Stimulated activated CD4-positive, alpha-beta T cell treated with anti-CD3 and anti-CD28 coated beads, Interleukin-2, amount 100 ng/mL, for 4 hours (primary cell): ENCODE measurements at places on chromosomes 2 and 18.

- no peak for DNase-seq
These were observed 5.3 kb upstream of the CRYBA2 start for GRCh38 chr2:218998414-218999002.

- DNase-seq, result no peak
These were observed 53.4 kb downstream of the KIF5C start for GRCh38 chr2:148928395-148928794.

- DNase-seq, result no peak
These were observed 18.0 kb upstream of the ESPNL start for GRCh38 chr2:238082151-238082550.

DNA sequence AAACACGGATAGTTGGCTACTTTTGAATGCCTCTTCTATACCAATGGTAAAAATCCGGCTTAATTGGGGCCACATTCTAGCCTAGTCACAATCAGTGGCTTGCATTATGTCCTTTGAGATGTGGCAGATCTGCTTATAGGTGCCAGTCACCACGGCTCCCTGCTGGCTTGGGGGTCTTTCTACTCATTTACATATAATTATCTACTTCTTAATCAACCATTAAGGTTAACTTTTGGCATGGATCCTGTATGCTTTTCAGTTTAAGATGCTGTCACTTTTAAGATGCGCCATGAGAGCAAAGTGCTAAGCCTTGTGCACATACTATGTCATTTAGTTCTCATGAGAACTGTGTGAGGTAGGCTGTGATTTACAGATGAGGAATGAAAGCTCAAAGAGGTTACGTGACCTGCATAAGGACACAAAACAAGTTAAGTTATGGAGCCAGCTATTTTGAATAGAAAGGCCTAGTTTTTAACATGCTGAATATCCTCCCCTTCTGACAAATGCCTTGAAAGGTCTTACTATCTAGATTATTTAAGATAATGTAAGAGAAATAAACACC is 4.1 kb downstream of the NEDD4L start:
- DNase-seq, result no peak

DNA sequence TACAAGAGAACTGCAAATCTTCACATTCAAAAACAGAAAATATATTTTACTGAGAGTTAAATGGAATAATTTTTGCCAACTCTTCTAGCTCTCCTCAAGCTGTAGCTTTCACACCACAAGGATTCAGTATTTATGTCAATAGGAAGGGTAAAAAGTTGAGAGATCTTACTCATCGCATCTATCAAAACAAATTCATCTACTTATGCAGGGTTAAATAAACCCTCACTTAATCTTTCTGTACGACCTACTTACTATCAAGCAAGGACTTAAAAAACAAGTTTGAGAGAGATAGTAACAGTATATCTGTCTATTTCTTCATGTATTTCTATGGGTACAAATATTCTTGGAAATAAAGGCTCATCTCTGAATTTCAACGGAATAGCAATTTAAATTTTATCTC is 35.5 kb downstream of the SIGLEC15 start:
- DNase-seq, result no peak

- DNase-seq, result no peak
These were observed 35.4 kb downstream of the B4GALT6 start for GRCh38 chr18:31648966-31649429.

DNA sequence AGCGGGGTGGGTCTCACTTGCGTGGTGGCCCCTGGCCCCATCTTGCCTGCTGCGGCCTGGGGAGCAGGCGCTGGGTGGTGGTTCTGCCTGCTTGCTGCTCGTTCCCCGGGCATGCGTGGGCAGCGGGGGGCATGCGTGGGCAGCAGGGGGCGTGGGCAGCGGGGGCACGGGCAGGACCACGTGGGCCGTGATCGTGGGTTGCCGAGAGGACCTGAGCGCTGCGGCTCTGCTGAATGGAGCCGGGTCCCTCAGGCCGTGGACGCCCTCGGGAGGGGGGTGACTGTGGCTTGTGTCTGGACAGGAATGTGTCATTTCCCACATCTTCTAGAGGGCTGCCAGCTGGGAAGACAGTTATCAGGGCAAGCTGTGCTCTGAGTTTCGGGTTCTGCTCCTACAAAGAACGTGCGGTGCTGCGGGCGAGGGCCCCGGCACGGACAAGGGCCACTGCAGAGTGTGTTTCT is 8.3 kb upstream of the GAL3ST2 start:
- no peak for DNase-seq

DNA sequence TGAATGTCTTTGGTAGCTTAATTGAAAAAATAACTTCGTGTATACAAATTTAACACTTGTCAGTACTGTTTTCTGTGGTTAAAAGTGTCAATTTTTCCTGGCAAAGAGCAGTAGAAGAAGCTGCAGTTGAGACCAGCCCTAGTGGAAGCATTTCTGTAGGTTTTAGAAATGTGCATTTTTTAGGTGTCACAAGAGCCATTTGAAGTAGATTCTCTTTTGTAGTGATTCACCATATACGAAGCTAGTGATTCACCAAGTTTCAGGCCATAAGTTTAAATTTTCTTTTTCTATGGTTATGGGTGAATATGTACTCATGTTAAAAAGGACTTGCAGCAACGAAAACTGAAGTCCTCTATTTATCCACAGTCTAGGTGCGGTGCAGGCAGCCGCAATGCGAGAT is 4.2 kb downstream of the NABP1 start:
- no peak for DNase-seq

GRCh38 chr2:98522854-98523253 is 78.2 kb downstream of the INPP4A start:
- no peak for DNase-seq

DNA sequence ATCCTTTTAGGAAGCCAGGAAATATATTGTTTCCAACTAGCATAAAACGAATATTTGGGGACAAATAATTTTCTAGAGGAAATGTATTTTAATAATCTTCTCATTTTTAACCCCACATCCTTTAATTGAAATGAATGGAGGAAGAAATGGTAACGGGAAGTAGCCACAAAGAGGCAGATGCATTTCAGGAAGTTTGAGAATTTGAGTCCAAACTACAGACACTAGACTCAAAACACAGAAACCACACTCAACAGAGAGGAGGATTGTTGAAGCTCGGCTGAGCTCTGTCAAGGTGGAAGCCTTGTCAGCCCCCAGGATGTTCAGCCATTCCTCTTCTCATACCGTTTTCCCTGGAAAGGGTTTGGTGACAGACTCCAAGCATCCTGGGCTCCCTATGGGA is 288.5 kb downstream of the NAPG start:
- no peak for DNase-seq

GRCh38 chr2:199160081-199160480 is 297.7 kb downstream of the SATB2 start:
- no peak for DNase-seq

GRCh38 chr2:7288484-7288883 is 371.3 kb downstream of the RNF144A start:
- DNase-seq, result no peak

DNA sequence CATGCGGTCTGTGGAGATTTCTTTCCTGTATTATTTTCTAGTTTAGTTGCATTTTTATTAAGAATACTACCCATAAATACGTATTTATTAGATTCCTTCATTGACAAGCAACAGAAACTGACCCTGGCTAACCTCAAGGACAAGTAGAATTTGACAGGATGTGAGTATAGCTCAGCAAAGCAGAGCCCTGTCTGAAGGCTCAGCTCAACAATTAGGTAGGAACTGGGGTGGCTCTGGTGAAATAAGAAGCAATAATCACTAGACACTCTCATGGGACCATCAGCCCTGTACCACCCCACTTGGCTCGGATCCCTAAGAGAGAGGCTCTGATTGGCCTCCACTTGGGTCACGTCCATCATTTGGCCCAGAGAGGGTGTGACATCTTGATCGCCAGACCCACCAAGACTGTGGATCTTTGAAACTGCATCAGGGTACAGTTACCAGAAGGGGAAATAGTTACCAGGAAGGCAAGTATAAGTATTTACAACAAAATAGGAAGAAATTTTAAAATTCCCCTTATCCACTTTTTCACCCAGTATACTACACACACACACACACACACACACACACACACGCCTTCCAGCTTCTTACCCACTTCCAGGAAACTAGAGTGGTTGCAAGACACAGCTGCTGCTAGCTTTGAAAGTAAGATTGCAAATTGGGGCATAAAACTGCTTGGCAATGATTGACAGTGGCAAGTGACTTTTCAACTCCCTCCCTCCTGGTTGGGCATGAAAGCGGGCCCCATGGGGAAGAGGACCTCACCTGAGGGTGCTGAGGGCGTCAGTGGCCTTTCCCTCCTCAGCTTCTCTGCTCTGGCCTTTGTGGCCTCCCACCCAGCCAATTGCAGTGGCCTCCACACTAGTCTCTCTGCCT is 41.8 kb downstream of the KCTD18 start:
- no peak for DNase-seq
